Left kidney (tissue), 8 donors: ENCODE measurements at places on chromosomes 7 and 10.

DNA sequence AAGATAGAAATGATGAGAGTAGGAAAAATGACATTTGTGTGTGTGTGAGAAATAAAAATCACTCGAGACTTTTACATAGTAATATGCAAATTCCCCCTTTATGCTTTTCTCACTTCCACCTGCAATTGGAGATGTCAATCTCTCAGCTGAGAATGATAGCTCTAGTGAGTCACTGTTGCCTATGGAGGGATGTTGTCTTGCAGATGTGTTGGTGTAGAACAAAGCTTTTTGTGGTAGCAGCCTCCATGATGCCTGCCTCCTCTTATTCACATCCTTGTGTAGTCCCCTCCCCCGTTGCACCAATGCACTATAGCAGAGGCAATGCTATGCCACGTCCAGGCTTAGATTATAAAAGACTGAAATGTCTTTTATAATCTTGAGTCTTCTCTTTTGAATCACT lies 33.8 kb downstream of the SPAG6 start:
- no peak for DNase-seq

DNA sequence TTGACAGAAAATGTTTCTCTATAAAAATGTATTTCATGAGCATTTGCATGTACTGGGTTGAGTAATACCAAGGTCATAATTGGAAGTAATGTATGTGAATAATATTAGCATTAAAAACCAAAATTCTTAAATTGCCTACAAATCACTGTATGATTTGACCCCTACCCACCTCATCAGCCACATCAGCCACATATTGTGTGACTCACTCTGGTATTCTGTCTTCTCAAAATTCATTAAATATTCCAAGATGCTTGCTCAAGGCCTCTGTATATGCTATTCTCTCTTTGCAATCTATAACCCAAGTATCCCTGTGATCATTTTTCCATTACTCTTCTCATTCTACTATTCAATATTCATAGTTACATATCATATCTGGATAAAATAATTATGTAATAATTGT lies 21.4 kb downstream of the POT1 start:
- DNase-seq: no peak

DNA sequence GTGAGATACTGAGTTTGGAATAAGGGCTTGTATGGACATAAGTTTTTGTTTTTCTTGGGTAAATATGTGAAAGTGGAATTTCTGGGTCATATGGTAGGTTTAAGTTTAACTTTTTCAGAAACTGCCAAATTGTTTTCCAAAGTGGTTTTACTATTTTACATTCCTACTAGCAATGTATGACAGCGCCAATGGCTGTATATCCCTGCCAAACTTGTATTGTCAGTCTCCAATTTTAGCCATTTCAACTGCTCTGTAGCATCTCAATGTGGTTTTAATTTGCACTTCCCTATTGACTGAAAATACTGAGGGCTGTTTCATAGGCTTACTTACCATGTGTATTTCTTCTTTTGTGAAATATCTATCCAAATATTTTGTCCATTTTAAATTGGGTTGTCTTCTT lies 90.5 kb upstream of the ZNF32 start:
- DNase-seq: no peak

DNA sequence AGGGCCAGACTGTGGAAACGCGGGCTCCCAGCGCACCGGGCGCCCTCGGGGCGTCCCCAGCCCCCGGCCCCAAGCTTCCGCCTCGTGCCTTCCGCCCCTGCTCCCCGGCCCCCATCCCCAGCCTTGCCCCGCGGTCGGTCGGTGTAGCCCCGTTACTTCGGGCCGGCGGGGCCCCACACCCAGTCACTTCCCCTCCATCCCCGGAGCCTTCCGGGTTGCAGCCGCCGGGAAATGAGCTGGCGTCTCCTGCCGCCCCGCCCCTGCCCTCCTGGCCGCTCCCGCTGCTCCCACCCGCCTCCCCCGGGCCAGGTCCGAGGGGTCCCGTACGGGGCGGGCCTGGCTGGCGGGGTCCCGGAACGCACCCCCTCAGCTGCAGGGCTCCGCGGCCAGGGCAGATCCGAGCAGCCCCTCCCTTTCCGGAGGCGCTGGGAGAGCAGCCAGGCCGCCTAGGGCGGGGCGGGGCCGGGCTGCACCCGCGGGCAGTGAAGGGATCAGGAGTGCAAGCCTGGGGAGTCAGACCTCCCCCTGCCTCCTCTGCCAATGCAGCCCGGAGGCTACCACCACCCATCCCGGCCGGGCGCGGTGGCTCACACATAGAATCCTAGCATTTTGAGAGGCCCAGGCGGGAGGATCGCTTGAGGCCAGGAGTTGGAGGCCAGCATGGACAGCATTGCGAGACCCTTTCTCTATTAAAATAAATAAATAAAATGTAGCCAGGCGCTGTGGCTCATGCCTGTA lies 709 bp downstream of the ARPC1B start:
- DNase-seq: no peak

GRCh38 chr7:36090976-36091873 lies 61.8 kb upstream of the EEPD1 start:
- DNase-seq: no peak

DNA sequence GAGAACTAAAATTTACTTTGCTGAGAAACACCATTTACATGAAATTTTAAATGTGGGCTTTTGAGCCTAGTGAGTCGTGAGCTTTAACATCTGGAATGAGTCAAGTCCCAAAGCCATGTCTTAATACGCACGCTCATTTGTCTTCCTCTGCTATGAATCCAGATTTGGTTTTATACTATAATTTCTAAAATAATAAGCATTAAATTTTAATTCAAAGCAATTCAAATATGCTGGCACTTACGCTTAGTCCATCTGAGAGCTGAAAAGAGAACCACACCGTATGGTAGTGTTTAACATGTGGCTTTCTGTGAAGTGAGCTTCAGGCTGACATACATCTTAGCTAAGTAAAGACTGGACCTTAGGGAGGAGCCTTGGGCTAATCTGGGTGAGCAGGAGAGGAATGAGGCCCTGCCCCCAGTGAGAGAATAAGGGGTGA lies 52.2 kb downstream of the CUBN start:
- DNase-seq: no peak

GRCh38 chr7:37045681-37046179 lies 321.4 kb upstream of the AOAH start:
- DNase-seq: no peak

DNA sequence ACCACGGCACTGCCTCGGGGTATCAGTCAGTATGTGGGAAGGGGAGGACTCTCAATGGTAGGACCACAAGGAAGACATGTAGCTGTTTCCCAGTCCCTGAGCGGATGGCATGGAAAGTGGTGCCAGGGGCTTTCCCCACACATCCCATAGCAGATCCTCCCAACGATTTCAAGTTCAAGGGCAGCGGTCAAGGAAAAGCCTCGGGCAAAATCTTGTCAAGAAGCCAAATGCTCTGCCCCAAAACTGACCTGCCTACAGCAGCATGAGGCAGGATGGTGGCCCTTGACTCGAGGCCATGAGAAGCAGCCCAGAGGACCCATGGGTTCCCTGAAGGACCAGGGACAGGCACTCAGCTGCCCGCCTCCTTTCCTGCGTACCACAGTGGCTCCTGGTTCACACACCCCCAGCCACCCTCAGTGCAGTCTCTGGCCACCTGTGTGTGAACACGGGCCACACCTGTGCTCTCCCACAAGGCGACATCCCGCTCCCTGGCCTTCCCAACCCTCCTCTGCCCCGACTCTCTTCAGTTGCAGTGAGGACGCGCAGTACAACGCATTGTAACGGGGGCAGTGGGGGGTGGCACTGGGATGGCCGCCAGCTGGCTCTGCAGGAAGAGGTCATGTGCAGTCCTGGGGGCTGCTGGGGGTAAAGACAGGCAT lies 43.6 kb downstream of the CTBP2 start:
- no peak for DNase-seq

DNA sequence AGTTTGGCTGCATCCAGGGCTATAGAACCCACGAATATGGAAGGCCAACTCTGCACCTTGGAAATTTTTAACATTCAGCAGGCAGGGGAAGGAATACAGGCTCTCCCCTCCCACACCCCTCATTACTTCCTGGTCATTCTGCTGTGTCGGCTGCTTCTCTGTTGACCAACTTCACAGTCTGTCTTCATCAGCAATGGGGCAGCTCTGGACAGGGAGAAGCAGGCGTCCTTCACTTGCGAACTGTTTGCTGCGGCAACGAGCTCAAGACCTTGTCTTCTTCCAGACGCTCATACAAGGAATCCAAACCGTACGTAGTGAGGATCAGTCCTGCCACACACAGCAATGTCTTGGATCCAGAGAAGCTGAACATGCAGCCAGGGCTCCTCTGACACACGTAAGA lies 192.2 kb downstream of the DIP2C start:
- no peak for DNase-seq

DNA sequence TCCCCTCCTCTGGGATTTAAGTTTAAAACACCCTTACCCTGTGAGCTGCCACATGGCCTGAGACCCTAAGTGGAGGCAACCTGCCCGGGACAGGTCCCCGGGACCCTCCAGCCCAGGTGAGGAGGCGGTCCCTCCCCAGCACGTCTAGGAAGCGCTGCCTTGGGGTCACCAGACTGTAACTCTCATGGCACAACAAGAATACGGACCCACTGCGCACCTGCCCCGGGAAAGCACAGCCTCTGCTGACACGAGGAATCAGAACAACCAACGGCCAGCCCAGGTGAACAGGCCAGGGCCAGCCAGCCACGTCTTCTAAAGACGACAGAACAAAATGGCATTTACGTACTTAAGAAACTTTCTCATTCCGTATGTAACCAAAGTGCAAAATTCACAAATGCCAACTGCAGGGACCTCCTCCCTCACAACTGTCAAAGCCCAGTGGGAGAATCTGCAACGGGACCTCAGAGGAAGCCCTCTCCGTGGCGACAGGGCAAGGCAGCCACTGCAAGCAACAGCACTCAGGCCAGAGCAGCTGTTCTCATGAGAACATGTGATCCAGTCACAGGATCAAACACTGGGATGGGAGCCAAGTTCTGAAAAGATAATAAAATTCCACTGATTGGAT lies 208.4 kb downstream of the DIP2C start:
- no peak for DNase-seq

GRCh38 chr7:73328696-73329095 lies 735 bp downstream of the FKBP6 start:
- DNase-seq: no peak

- DNase-seq: no peak
These were observed 5.2 kb upstream of the YAE1 start for GRCh38 chr7:39560997-39561396.

GRCh38 chr10:15661574-15661973 lies 58.1 kb downstream of the ITGA8 start:
- DNase-seq: no peak

DNA sequence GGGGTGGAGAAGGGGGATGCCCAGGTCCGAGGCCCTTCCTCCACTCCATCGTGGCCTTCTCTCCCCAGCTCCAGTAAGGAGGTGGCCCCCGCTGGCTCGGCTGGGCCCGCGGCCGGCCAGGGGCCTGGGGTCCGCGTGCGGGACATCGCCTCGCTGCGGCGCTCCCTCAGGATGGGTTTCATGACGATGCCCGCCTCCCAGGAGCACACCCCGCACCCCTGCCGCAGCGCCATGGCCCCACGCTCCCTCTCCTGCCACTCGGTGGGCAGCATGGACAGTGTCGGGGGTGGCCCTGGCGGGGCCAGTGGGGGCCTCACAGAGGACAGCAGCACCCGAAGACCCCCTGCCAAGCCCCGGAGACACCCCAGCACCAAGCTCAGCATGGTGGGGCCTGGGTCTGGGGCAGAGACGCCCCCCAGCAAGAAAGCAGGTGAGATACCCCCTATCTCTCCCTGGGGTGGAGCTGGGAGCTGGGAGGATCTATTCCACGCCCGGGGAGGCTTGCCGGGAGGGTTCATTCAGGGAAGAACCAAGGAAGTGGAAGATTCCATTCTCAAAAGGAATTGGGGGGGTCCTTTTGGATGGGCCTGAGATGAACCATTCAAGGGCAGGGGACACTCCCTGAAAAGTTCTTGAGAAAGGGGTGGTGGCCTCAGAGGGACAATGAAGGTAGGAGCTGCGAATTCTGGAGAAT lies 3.2 kb downstream of the NYAP1 start:
- DNase-seq: no peak

GRCh38 chr7:21642422-21642821 lies 99.6 kb downstream of the DNAH11 start:
- no peak for DNase-seq

GRCh38 chr10:35079763-35080162 lies 10.4 kb downstream of the CUL2 start:
- DNase-seq: no peak

DNA sequence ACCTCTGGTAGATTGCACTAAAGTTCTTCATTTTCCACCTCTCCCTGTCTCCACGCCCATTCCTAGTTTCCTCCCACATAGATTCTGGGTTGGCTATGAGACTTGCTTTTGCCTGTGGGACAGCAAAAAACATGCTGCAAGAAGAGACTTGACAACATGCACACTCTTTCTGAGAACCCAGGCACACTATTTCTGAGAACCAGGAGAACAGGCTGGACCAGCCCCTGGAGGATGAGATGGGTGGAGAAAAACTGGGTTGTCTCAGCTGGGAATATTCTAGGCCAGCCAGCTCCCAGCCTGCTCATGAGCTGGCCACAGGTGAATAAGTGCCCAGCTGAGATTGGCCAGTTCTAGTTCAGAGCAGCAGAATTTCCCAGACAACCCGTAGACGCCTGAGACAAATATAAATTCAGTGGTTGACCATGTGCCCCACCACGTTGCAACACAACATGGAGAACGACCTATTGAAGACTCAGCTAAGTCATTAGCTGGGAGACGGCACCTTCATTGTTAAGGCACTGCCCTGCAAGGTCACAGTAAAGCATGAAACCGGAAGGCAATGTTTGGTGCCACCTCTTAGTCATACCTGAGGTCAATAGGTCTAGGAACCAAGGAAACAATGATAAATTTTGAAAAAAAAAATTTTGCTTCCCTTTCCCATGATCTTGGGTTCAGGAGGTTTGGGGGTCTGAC lies 92.7 kb upstream of the AKR1E2 start:
- no peak for DNase-seq

- DNase-seq: no peak
These were observed 25.0 kb downstream of the IGF2BP3 start for GRCh38 chr7:23445326-23445725.

DNA sequence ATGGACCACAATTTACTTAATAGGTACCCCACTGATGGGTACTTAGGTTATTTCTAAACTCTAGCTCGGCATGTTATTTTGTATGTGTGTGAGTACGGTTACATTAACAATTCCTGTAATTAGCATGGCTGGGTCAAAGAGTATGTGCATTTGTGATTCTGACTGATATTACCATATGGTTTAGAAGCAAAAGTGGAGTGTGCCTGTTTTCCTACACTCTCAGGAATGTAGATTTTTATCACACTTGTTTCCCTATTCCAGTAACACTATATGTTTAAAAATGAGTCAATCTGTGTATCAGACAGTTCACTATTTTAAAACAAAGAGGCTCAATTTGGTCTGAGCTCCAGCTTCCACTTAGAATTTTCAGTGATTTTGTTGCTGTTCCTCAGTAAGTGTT lies 44.6 kb upstream of the GSDME start:
- no peak for DNase-seq

DNA sequence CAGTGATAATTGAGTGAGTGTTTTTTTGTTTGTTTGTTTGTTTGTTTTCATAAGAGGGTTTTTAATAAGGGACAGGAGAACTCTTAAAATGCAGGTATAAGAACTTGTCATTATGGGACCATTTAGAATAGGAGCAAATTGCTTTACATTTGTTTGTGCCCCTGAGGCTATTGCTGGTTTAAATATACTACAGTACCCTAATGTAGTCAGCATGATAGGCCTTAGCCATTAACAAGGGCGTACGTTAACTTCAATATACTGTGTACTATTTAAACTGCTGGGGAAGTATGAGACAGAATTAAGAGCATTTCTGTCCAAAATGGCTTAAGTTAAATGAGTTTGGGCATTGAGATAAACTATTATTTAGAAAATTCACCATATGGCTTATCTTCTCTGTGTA lies 26.2 kb downstream of the PRKAR2B start:
- DNase-seq: no peak
